ENCODE measurements at places on chromosomes 7 and 10.

DNA sequence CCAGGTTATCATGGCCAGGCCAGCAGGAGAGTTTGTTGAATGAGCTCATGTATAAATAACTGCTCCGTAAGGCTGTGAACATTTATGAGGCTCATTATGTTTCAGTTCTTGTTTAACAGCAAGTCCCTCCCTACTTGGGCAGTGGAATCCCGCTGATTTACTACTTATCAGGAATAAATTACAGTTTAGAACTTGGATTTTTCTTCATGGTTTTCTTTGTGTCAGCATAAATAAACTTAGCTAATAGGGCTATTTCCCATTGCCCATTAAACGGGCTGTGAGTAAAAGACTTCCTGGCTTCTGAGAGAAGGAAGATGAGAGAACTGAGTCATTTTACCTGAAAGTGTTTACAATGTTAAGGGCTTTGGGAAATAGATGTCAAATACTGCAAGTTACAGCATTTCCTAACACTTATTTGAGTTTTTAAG is 701.6 kb upstream of the ANKRD30A start:
- no peak for DNase-seq

- no peak for DNase-seq
These were observed 462 bp downstream of the KIAA1549 start for GRCh38 chr7:138980563-138981291.

DNA sequence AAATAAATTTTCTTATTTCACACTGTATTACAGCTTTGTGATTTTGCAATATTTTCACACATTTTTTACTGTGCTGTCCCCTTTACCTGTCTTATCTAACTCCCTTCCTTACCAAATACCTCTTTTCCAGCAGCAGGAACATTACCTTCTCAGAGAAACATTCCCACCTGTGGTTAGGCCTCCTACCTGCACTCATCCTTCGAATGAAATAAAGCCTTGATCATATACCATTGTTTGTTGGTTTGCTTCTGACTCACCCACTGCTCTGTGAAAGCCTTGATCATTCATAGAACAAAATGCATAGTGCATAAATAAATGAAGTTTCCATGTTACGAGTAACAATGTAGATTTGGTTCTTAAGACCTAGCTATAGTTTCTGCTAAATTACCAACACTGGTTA is 256.3 kb downstream of the ARL4A start:
- no peak for DNase-seq

GRCh38 chr7:71750290-71750689 is 618.3 kb downstream of the GALNT17 start:
- no peak for DNase-seq

DNA sequence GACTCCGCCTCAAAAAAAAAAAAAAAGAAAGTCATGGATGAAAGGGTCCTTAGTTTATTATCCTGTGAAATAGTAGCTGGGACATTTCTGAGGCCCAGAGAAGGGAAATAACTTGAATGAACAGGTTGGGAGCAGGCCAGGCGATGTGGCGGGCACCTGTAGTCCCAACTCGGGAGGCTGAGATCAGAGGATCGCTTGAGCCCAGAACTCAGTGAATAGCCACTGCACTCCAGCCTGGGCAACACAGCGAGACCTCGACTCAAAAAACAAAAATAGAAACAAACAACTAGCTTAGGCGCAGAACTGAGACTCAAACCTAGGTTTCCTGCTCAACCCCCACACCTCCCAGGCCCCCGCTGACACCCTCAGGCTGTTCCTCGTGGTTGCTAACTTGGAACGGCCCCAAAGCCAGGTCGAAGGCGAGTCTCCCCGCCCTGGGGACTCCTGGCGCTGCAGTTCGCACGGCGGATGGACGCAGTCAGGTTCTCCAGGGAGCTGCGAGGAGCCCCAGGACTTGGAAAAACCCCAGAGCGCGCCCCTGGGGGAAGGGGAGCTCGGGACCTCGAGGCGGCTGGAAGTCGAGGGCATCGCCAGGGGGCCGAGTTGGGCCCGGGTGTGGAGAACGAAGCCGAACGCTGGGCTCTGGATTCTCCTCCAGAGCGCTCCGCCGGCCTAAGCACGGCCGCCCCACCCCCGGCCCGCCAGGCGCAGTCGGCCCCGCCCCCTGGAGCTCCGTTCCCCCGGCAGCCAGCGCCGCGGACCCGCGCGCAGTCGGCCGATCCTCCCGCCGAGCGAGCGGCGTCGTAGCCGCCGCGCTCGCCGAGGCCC is at the start of gene STOX1:
TSS of gene STOX1 (plus strand) at position 768 of the 828 bp plus-strand sequence. CDS start 93 bp downstream, outside the sequence.
- DNase-seq: peak; percentile 78

DNA sequence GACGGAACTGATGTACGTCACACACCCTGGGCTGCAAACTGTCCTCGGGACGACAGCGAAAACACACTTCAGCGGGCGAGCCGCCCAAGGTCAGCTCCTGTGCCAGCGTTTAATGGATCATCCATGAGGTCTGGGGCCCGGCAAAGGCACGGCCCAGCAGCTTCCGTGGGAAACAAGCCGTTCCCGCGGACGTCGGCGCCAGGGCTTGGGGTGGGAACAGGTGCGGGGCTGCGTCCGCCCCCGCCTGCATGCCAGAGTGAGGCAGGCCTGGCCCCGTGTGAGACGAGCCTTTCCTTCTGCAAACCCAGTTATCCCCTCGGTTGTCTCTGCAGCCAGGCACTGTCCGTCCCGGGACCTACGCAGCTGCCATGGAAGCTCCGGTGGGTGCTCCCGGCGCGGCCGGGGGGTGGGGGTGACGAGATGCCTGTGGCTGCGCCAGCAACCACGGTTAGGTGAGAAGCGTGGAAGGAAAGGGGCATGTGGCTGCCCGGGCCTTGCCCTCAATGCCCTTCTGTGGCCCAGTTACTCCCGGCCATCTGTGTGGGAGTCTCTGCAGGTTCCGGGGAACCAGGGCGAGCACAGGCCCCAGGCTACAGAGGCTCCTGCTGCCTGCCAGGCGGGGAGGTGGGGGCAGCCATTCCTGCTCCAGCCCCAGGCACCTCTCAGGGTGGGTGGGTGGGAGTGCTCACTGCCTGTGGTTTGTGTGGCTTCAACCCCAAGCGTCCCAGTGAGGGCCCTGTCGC is 42.2 kb upstream of the PDGFA start:
- no peak for DNase-seq

DNA sequence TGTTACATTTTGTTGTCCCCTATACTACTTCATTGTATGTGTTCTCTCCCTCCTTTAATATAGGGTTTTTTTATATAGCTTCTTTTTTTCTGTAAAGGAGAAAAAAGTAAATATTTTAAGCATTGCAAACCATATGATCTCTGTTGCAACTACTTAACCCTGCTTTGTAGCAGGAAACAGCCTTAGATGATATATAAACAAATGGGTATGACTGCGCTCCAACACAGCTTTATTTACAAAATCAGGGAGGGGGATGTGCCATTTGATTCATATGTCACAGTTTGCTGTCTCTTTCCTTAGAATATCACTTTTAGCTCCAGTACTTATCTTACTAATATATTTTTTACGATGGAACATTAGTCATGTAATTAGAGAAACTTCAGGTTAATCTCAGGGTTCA is 155.2 kb upstream of the GNAI1 start:
- no peak for DNase-seq

- DNase-seq: peak; percentile 66
These were observed 493 bp downstream of the NT5C2 start for GRCh38 chr10:103192451-103193106.

DNA sequence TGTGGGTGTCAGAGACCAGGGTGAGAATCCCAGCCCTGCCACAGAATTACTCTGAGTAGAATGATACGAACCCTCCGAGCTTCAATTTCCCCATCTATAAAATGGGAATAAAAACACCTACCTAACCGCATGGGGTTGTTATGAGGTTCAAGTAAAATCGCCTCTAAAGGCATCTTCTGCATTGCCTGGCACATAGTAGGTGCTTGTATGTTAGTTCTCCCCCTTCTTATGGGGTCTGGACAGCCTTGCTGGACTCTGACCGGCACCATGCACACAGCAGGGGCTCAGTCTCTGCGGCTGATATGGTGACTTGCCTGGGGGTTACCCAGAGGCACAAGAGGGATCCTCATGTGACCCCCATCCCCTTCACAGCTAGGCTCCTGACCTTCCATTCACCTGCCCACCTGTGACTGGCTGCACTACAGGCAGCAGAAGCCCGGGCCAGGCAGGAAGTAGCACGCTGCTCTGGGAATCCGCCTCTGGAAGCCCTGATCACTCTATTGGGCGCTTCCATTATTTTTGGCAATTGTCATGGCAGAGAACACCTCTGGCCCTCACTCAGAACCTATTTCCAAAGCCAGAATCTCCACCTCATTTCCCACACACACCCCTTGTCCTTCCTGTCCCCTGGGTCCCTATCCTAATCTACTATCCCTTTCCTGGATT is 6.0 kb downstream of the SH3PXD2A start:
- DNase-seq: no peak

GRCh38 chr10:119251315-119251708 is 43.9 kb downstream of the GRK5 start:
- DNase-seq: no peak

DNA sequence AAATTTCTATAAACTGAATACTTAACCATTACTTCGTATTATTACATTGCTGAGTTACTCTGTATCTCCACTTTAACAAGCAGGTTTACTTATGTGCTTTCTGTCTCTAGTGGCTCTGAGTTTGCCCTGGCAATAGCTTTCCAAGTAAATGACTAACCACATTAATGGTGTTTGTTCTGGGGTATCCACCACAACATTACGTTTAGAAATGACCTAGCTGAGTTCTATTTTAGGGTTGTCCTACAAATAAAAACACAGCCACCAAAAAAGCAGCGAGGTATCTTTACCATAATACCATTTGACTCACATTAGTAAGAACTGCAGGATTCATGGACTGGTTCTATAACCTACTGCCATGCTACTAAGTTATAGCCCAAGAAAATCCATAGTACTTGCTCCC is 83.1 kb downstream of the HIBADH start:
- no peak for DNase-seq

- DNase-seq: no peak
These were observed 151.1 kb upstream of the PPP2R2D start for GRCh38 chr10:131749767-131750142.

GRCh38 chr10:76899490-76899889 is 738.1 kb downstream of the KCNMA1 start:
- DNase-seq: no peak

DNA sequence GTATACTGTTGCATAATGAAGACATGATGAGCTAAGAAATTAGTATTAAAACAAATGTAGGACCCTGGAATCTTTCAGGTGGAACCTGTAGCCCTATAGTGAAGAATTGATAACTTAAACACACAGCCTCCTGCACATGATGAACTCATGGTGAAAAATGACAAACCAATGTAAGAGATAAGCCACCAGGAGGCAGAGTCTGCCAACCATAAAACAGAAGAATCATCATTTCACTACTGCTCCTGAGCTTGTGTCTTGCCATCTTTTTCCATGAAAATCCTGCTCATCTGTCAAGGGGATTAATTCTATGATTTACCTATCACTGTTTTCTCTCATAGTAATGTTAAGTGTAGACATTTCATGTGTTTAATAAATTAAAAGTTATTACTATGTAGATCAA is 363.9 kb downstream of the MALRD1 start:
- DNase-seq: no peak

DNA sequence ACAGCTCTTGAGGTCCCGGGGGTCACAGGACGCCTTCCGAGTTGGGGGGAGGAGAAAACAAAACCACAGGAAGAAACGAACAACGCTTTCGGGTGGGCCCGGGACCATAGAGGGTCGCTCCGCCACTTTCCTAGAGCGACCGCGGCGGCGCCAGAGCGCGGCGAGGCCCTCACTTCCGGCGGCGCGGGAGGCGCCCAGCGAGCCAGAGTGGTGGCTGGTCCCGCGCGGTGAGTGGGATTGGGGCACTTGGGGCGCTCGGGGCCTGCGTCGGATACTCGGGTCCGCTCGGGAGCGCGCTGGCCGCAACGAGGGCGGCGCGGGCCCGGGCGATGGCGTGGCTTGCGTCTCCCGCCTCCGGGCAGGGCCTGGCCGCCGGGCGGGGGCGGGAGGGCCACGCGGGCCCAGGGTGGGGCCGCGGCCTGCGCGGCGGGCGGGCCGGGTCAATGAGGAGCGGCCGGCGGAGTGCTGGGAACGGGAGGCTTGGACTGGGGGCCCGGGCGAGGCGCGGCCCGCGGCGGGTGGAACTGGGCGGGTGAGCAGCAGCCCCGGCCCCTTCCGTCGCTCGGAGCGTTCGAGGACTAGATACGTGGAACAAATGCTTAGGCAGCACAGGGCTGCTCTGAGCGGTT is at the start of gene ZNF22:
TSS of gene ZNF22 (plus strand) at position 172 of the 629 bp plus-strand sequence. CDS start 2,446 bp downstream, outside the sequence.
- DNase-seq: peak; percentile 69

GRCh38 chr10:6624392-6624791 is 44.3 kb upstream of the PRKCQ start:
- DNase-seq: no peak

DNA sequence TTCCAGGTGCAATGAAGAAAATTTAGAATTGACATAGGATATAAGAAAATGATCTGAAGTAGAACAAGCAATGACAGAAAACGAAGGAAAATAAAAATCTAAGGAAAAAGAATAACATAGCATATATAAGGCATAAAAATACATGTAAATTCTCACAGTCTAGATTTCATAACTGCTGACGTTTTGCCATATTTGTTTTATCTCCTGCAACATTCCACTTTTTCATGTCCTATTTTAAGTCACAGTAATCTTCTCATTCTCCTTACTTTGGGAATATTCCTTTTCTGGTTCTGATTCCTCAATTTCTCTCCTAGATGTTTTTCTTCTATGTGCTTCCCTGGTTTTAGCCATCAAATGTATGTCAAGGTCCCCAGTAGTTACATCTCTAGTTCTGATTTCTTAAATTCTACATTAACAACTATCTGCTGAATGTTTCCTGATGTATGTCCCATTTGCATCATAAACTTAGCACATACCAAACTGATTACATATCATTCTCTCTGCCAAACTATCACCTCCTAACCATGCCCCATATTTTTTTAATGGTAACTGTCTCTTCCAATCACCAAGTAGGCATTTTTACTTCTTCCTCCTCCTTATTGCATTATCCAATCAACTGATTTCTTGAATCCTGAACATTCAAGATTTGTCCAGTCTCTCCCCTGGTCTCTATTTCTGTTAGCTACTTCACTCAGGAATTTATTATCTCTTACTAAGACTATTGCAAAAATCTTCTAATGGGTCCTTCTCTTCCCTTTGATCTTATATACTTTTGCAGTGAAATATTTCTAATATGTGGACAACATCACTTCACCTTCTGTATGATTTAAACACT is 171.3 kb downstream of the DNAJC1 start:
- DNase-seq: no peak

Data from H9 (cell line).